HCEC 1CT (cell line): ENCODE measurements at places on chromosomes 7 and 10.

- DNase-seq = no peak
Observed at GRCh38 chr10:77554996-77555397, 82.6 kb downstream of the KCNMA1 start.

DNA sequence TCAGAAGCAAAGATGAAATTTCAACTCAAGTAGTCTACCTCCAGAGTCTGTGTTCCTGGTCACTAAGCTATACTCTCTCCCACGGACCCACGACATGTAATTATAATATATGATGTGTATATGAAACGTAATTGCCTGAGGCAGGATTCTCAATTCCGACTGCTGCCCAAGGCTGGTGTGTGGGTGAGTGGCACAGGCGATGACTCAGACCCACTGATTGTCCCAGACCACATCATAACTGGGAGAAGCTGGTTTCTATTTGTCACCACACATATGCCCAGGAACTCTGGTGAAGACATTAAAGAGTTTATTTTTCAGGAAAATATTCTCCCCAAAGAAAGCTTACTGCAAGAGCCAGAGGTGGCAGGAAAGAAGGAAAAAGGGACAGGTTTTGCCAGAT, 219.3 kb downstream of the JAZF1 start:
- peak; percentile 25 for DNase-seq

DNA sequence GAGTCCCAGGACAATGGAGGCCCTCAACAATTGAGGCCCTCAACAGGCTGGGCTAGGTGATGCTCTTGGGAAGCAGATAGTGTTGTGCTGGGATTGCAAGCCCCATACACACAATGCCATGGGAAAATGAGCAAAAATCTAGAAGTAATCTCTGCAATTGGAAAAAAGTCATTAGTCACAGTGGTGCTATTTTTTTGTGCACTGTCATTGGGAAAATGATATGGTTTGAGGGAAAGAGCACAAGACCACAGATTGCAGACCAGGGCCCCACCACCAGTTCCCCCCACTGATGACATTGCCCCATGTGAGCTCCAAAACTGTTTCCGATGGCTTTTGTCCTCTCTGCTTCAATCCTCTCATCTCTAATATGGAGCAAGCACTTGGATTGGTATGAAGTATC, 1.9 kb downstream of the KCTD7 start:
- no peak for DNase-seq

DNA sequence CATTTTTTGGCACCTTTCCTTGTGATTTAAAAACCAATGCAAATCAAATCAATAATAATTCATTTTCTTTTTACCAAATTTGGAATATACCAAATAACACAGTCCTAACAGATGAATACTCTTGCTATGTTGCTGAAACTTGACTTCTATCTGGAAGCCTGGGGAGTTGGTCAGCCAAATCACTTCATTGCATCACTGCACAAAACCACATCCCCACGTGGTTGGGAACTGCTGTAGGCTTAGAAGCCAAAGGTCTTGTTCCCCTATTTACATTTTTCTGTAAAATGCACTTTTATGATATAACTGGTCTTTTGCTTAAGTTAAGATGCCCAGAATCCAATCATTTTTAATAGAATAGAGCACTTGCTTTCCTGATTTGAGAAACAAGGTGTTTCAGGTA, 15.2 kb downstream of the GPR85 start:
- peak; percentile 69 for DNase-seq

DNA sequence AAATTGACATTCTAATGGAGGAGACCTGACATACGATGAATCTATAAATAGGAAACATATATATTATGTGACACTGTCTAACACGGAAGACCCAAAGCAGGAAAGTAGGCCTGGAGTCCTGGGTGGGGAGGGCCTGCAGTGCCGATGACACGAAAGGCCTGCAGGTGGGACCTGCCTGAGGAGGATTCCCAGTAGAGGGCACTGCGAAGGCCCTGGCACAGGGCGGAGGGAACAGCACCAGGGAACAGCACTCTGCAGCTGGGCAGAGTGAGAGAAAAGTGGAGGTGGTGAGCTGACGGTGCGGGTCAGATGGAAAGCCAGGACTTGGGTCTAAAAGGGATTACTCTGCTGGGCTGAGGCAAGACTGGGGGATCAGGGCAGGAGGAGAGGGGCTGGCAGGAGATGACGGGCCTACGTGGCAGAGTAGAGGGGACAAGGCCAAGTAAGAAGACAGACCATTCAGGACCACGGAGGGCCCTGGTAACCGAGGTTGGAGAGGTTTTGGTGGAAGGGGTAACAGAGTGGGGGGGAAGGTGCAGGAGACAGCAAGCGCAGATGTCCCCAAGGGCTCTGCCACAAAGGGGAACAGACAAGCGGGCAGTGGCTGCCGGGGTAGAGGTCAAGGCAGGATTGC, 8.1 kb downstream of the ZNF746 start:
- no peak for DNase-seq

GRCh38 chr7:149085866-149086265, 4.7 kb downstream of the ZNF786 start:
- DNase-seq = no peak

- peak; percentile 59 for DNase-seq
Observed at GRCh38 chr10:49579621-49580020, 30.5 kb upstream of the SLC18A3 start.

DNA sequence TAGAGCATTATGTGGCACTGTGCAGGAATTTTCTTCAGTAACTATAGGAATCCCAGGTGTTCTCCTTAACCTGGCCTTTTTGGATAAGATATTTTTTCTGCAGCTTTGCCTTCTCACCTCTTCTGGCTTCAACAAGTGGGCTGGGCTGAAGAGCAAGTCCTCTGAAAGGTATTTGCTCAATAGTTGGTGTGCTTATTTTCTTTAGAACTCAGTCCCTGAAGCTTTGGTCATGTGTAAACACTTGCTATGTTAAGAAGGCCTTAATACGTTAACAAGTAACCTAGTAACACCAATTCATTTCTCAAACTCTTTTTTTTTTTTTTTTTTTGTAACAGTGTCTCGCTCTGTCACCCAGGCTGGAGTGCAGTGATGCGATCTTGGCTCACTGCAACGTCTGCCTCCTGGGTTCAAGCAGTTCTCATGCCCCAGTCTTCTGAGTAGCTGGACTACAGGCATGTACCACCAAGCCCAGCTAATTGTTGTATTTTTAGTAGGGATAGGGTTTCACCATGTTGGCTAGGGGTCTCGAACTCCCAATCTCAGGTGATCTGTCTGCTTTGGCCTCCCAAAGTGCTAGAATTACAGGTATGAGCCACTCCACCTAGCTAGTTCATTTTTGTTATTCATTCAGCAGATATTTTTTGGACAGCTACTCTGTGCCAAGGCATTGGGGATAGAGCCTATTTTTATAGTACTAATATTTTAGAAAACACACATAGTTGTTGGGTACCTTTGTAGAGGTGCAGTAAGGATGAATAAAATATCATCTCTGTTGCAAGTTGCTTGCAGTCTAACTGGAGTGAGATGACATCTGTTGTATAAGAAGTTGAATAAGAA, 164.6 kb downstream of the SND1 start:
- no peak for DNase-seq

GRCh38 chr10:130076681-130077080, 33.9 kb downstream of the C10orf143 start:
- DNase-seq = no peak

GRCh38 chr10:21661935-21662334, 127.9 kb downstream of the MLLT10 start:
- DNase-seq = no peak

- no peak for DNase-seq
Observed at GRCh38 chr7:53121374-53121773, 85.9 kb downstream of the POM121L12 start.

DNA sequence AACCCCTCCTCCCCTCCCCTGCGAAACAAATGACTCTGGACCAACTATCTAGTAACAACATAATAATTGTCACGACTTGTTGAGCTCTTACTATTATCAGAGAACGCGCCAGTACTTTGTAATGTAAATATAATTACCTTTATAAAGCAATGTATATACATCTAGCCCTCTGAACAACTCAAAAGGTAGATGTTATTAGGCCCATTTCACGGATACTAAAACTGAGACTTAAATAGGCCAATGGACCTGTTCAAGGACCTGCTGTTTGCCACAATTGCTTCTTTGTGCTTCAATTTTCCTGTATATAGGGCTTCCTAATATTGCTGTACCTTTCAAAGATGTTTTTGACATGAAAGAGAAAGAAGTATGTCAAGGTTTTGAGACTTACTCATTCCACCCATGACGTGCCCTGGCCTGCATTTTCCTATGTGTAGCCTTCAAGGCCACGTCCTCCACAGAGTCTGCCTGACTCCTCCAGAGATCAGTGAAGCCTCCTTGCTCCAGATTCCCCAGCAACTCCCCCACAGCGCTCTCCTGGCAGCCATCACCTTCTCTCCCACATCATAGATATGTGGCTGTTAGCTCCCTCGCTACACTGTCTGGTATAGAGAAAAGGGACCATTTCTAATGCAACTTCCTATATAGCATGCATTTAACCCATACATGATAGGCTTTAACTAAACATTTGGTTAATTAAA, 156.6 kb downstream of the SKIDA1 start:
- no peak for DNase-seq

DNA sequence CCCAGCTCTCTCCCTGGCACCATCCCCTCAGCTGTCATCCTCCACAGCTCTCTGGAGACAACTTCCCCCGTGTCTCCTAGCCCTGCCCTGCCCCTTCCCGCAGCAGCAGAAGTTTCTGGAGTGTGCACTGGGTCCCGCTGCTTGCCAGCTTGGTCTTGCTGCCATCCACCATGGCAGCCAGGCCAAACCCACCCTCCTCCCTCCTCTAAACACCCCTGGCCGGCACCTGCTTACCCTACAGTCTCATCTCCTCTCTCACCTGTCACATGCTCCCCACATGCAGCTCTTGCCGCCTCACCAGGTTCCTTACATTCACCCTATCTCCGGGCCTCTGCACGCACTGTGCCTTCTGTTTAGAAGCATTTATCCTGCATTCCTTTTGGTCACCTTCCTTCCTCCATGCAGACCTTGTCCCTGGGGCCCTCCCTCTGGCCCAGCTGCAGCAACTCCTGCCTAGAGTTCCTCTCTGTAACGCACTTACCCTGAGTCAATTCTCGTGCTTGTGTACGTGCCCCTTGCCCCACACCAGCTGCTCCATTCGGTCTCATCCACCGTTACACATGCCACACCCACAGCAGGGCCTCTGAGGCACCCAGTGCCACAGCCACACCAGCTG, 93.9 kb upstream of the RET start:
- no peak for DNase-seq

- no peak for DNase-seq
Observed at GRCh38 chr7:149642589-149642988, 130.8 kb downstream of the ZNF467 start.

DNA sequence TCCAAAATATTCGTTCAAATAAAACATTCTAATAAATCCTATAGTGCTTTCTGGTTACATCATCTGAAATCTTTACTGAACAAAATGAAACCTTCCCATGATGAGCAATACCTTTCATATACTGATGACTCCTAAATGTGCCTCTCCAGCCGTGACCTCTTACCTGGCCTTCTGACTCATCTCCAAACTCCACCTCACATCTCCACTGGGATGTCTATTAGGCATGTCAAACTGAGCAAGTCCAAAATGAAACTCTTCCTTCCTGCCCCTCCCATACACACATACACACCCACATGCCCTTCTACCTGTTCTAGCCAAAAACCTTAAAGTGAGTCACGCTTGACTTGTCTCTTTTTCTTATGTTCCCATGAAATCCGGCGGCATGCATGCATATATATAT, 22.9 kb downstream of the GSAP start:
- peak; percentile 46 for DNase-seq

GRCh38 chr10:43576580-43576979, 2.2 kb upstream of the ZNF239 start:
- no peak for DNase-seq

GRCh38 chr7:14748461-14748860, 154.1 kb downstream of the DGKB start:
- peak; percentile 91 for DNase-seq

GRCh38 chr10:122494173-122494820, 32.9 kb downstream of the HTRA1 start:
- DNase-seq = no peak

DNA sequence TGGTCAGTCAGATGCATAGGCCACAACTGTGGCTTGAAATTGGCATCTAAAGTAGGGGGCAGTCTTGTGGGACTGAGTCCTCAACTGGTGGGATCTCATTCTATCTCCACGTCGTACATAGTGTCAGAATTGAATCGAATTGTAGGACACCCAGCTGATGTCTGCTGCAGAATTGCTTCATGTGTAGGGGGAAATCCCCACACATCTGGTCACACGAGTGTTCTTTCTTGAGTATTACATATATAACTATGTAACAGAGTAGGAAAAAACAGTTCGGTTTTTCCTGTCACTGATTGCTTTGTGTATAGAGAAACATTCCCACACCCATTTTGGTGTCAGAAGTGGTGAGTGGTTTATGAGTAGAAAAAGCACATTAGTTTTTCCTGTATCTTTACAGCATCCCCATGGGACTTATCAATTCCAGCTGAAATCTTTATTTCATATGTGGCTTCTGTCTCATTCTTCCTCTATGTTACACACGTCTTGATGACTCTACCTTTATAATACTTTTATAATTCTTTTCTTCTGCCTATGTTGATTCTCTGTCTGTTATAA, 79.4 kb upstream of the PCGF5 start:
- no peak for DNase-seq

GRCh38 chr10:48551861-48552591, 52.8 kb downstream of the ARHGAP22 start:
- DNase-seq = peak; percentile 34

GRCh38 chr7:138358850-138359341, 101.2 kb upstream of the TRIM24 start:
- DNase-seq = no peak

DNA sequence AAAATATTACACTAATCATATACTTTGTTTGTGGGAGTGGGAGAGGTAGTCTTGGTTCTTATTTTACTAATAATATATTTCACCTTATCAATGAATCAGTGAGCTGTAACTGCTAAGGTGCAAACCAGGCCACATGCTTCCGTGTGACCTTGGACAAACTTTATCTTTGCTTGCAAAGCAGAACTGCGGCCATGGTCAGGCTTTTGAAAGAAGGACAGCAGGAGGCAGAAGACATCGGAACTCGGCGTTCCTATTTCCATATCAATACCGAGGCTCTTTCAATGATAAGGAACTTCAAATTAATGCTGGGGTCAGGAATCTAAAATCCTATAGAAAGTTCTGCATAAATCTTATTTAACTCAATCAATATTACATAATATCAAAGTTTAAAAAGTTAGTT, 491.9 kb upstream of the PFKP start:
- no peak for DNase-seq

DNA sequence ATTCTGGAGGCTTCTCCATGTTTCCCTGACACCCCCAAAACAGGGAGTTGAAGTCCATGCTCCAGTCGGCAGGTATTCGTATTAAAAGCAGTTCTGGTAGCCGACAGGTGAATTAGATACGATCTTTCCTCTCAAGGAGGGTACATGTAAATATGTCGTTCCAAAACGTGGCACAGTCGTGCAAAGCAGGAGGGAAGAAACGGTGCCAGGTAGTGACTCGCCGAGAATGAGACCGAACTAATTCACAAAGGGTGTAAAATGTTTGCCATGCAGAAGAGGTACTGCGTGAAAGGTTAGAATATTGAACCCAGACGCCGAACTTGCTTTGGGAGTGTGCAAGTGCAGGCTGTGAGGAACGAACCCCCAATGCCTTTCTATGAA, 483 bp downstream of the EDRF1 start:
- DNase-seq = no peak

- no peak for DNase-seq
Observed at GRCh38 chr10:9390516-9390915, 1336.0 kb downstream of the GATA3 start.

GRCh38 chr10:88851706-88852105, at the start of gene ANKRD22:
TSS of gene ANKRD22 (minus strand) at chr10:88851844. CDS start at chr10:88851607, 237 bp downstream.
- DNase-seq = peak; percentile 57

- no peak for DNase-seq
Observed at GRCh38 chr10:77374189-77374656, 263.4 kb downstream of the KCNMA1 start.
